Foreskin keratinocyte (primary cell): ENCODE measurements at places on chromosomes 5 and 9. TPM values are rescaled to one million over a fixed set of nuclear protein-coding genes. Genes with fewer than 3 reads are reported as not detected.

LURAP1L gene
- total RNA-seq: 3.6 TPM in 2 replicates

GARIN3 gene
- not detected in 2 replicates for total RNA-seq

SOHLH1 gene
- total RNA-seq: not detected in 2 replicates

PCDHB12 gene
- not detected in 2 replicates for total RNA-seq

ZFP37 gene
- 1.0 and 1.2 TPM in 2 replicates for total RNA-seq

RASGEF1C gene
- total RNA-seq: not detected in 2 replicates

IL4 gene
- not detected in 2 replicates for total RNA-seq

SLC46A2 gene
- total RNA-seq: not detected in 2 replicates

TRUB2 gene
- 24.6 and 26.0 TPM in 2 replicates for total RNA-seq

TAF11L8 gene
- total RNA-seq: not detected in 2 replicates

FIBCD1 gene
- 1.2 and 2.7 TPM in 2 replicates for total RNA-seq

LECT2 gene
- not detected in 2 replicates for total RNA-seq

OR1J4 gene
- total RNA-seq: not detected in 2 replicates

COL5A1 gene
- total RNA-seq: 4.8 and 14.7 TPM in 2 replicates

ADAMTSL1 gene
- 0.44 and 3.7 TPM in 2 replicates for total RNA-seq

ARHGEF37 gene
- 2.6 and 2.7 TPM in 2 replicates for total RNA-seq

IL9 gene
- not detected in 2 replicates for total RNA-seq

F2RL1 gene
- 72.4 and 77.5 TPM in 2 replicates for total RNA-seq

SLC22A4 gene
- 1.4 and 1.7 TPM in 2 replicates for total RNA-seq

SPAAR gene
- not detected in 2 replicates for total RNA-seq

LPAR1 gene
- total RNA-seq: 27.0 and 30.9 TPM in 2 replicates

FAM81B gene
- total RNA-seq: not detected in 2 replicates

RNF183 gene
- not detected in 2 replicates for total RNA-seq
